ENCODE measurements at places on chromosomes 16 and 17.

- DNase-seq = no peak
Observed at GRCh38 chr17:82003411-82004381, 19.0 kb downstream of the CENPX start.

- no peak for DNase-seq
Observed at GRCh38 chr17:68351395-68351794, 60.1 kb downstream of the ARSG start.

DNA sequence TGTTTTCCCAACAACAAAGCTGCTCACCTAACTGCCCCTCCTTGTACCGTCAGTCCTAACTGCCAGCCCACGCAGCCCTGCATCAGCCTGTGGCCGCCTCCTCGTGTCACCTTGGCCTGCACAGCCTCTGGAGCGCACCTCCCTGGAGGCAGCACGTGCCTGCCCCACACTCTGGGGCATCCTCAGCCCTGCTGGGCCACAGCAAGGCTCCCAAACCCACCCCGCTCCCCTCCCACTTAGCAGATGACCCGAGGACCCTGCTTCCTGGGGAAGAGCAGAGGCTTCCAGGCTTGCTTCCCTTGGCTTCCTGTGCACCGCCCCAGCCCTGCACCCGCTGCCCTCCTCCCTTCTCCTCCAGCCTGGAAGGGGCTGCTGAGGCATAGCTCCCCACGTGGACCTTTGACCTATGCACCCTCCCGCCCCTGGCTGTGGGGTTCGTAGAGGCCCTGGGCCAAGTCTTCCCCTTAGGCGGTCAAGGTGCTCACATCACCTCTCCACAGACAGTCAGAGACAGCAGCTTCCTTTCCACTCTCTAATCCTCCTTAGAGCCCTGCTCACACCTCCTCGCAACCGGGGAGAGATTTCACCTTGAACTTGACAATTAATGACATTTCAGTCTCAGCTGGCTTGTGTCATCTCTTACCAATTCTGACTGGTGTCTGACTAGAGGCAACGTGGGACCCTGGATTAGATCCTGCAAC, 115.0 kb downstream of the MGAT5B start:
- no peak for DNase-seq

DNA sequence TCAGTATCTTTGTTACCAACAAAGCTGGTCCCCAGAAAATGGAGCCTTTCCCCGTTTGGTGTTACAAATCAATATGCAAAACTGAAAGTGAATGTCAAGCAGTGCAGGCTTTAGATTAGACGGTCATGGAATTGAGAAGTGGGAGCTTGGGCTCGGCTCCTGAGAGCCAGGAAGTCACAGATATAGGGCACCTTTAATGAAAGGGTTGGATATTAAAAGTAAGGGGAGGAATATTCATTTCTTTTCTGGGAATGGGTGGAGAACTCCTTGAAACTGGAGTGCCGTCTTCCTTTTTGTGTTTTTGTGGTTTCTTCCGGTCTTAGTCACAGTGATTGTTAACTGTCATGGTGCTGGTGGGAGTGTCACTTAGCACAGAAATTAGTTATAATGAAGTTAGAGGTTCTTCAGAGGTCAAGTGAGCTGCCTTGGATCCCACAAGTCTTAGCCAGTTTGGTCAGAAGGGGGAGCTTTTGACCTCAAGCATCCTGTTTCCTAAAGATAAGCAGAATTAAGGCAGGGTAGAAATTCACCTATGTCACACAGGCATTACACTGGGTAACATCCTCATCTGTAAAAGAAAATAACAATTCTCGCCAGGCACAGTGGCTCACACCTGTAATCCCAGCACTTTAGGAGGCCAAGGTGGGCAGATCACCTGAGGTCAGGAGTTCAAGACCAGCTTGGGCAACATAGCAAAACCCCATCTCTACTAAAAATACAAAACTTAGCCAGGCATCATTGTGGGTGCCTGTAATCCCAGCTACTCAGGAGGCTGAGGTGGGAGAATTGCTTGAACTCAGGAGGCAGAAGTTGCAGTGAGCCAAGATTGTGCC, 9.6 kb upstream of the EIF1 start:
- DNase-seq = no peak

- peak; percentile 59 for DNase-seq
Observed at GRCh38 chr17:28901866-28902818, 737 bp downstream of the DHRS13 start.

GRCh38 chr16:19935694-19936093, 51.0 kb upstream of the GPRC5B start:
- DNase-seq = no peak

DNA sequence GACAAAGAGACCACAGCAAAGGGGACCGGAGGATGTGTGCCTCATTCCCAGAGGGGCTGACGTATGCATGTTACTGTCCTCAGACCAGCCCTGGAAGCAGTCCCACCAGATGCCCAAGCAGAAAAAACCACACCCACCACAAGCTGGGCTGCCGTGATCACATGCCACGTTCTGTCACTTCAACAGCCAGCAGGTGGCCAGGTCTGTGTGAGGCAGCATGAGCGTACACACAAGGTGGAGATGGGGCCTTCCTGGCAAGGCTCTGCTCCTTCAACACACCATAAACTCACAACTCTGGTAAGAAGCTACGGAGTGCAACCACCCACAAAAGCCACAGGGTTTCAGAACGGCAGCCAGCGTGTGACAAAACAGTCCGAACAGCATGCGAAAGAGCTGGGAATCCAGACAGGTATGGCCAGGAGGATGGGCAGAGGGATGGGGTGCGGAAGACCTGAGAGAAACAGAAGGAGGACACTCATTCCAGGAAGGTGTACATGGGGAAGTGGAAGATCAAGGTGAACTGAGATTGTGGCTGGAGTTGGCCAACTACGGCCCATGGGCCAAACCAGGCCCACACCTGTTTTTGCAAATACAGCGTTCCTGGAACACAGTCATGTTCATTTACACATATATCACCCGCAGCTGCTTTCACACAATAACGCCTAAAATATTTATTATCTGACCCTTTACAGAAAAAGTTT, 27.9 kb downstream of the MBTPS1 start:
- DNase-seq = no peak

DNA sequence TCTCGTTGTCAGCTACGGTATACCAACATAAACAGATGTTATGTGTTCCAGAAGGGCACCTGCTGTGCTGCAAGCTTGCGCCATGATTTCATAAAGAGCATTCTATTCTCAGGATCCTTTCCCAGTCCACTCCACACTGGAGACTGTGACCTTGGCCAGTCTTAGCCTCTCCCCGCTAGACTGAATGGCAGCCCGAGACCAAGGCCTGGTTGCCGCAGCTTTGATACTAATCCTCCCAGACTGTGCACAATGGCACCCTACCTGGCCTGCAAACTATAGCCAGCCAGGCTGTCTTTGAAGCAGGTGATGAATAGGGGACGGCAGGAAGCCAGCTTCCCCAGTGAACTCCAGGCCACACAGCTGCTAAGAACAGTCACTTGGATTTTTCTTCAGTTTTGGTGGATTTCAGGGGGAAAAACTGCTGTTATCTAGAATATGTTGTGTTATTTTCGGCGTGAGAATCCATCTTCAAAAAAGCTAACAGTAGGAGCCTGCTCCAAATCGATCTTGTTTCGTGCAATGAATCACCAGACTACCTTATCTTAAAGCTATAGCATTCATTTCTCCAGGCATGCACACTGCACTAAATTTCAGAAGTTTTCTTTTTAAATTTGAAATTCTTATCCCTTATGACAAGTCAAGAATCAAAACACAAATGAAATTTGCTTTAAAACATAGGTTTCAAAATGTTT, 289.0 kb downstream of the CEP112 start:
- no peak for DNase-seq

GRCh38 chr17:14815079-14815478, 450.0 kb downstream of the PMP22 start:
- no peak for DNase-seq

- no peak for DNase-seq
Observed at GRCh38 chr17:2844416-2844815, 48.2 kb downstream of the RAP1GAP2 start.

DNA sequence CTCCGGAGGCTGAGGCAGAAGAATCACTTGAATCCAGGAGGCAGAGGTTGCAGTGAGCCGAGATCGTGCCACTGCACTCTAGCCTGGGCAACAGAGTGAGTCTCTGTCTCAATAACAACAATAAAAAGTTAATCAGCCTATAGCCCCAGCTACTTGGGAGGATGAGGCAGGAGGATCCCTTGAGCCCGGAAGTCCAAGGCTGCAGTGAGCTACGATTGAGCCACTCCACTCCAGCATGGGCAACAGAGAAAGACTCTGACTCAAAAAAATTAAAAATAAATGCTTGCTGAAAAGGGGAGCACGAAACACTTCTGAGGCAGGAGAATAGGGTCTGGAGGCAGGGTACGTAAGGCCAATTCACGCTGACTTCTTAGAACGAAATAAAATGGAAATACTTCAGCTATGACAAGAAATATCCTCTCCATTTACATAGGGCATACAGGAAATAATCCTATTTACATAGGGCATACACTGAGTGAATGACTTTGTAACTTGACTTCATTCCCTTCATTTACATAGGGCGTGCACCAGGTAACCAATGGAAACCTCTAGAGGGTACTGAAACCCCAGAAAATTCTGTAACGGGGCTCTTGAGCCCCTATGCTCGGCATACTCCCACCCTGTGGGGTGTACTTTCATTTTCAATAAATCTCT, 3.2 kb upstream of the PRPSAP1 start:
- DNase-seq = no peak

GRCh38 chr16:48206594-48207242, 37.4 kb upstream of the LONP2 start:
- no peak for DNase-seq

DNA sequence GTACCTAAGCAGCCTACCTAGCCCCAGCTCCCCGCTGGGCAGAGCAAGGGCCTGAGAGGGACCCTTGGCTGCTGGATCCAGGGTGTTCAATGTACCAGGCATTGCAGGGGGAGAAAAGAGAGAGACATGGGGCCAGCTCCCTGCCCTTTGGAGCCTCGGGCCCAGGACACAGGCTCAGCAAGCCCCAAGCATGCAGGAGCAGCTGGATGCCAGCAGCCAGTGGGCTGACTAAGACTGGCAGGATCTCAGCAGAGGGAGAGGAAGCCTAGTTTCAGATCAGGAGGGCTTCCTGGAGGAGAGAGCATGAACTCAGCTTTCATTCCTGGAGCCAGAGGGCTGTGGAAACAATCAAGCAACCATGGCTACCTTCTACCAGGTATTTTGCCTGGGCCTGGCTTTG, 82.0 kb upstream of the NKD1 start:
- no peak for DNase-seq

- DNase-seq = no peak
Observed at GRCh38 chr17:75173526-75173925, 9.2 kb downstream of the SUMO2 start.

DNA sequence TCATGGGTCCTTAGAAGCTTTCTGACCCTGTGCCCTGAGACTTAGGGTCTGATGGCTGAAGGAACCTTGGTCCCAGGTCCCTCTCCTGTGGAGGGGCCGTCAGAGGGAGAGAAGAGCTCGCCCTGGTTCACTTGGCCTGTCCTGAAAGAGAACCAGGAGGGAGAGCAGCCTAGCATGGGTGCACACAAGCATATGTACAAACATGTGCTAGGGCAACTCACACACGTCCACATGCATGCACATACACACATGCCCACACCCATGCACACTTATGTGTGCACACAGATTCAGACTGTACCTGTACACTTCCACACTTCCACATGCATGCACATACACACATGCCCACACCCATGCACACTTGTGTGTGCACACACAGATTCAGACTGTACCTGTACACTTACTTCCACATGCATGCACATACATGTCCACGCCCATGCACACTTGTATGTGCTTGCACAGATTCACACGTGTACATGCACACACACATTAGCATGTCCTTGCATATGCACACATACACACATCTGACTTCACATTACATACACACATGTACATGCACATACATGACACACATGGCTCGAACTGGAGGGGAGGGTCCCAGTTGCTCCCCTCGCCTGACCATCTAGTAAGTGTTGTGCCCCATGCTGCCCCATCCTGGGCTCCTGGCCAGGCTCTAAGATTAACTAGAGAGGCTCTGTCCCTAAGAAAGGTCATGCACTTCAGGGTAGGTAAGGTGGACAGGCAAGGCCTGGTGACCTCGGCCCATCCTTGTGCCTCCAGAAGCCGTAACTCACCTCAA, 122.0 kb downstream of the METRNL start:
- no peak for DNase-seq

DNA sequence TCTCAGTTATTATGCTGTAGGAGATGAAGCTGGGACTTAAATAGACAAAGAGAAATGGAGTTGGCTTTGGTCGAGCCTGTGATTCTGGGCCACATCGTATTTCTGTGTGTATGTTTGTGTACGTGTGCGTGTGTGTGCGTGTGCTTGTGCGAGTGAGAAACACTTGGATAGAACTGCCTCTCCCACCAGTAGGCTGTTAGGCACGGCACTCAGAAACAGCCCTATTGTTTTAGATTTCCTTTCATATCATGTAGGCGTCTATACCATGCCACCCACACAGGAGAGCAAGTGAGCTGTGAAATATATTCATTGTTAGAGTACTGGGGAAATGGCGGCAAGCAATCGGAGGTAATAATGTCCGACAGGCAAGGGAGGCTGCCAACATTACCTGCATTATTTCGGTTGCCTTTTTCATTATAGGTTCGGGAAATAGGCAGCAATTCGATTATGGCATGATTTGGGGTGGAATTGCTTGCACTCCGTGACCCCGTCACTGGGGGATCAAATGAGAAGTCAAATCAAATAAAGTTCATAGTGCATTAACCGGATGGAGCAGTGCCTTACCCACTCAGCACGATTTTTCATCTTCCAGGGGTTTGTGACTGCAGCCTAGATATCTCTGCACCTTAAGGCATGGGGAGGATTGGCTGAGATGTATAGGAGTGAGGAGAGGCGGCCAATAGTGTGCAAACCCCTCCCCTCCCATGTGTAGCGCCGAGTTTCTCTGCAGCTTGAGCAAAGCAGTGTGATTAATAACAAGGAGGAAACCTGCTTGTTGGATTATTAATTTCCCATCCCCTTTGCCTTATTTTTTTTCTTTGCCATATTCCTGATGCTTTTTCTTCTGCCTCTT, 89.6 kb downstream of the RBFOX1 start:
- DNase-seq = no peak

DNA sequence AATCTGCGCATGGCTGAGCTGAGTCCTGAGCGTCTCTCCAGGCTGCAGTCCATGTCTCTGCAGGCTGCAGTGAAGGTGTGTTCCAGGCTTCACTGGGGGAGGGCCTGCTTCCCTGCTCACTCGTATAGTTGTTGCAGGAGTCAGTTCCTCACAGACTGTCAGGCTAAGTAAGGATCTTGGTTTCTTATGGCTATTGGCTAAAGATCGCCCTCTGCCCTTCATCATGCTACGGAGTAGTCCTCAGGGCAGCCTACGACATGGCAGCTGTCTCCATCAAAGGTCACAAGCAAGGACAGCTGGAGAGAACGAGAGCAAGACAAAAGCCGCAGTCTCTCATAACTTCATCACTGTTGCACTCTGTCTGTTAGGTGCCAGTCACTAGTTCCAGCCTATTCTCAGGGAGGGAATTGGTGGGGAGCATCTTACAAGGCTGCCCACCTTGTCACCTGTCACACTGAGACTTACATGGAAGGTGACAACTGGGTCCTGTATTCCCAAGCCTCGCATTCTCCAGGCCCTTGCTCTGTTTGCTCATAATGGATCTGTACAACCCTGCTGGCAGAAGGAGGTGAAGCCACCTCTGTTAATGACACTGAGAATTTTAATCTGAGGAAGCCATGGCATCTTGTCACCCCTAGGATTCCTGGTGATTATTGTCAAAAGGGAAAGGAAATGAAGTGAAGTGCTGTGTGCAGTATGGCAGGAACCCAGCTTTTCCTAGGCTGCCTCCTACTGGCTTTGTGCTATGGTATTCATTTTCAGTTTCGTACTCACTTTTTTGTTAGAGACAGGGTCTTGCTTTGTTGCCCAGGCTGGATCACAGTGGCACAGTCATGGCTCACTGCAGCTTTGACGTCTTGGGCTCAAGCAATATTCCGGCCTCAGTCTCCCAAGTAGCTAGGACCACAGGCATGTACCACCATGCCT, 43.4 kb downstream of the MFSD11 start:
- DNase-seq = no peak
